ENCODE measurements at places on chromosomes 4 and X.

DNA sequence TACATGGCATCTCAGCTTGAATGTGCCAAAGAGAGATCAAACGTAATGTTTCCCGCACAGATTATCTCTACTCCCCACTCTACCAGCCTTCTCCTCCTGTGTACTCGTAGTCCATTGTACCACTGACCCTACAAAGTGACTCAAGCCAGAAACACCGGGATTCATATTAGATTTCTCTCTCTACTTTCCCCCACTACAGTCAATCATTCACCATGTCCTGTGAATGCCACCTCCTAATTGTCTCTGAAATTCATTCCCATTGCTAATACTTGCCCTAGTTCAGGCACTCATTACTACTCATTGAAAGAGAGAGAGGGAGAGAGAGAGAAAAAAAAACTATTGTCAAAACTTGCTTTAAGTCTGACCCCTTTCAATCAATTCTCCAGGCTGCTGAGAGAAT, 78.2 kb upstream of the LHFPL1 start:
- no peak for DNase-seq

DNA sequence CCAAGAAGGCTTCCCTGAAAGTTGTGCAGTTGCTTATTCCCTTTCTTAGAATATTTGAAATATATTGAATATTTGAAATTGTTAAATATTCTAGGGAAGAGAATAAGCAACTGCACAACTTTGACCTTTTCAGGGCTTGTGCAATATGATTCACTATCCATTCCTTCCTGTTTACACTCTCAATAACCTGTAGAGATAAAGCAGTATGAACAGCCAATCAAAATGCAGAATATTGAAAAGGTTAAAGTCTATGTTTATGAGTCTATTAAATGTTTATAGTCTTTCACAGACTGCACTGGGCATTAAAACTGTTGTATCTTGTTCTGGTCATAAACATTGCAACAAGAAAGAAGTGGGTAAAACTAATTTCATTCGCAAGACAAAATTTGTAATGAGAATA, 13.8 kb downstream of the POU3F4 start:
- no peak for DNase-seq

DNA sequence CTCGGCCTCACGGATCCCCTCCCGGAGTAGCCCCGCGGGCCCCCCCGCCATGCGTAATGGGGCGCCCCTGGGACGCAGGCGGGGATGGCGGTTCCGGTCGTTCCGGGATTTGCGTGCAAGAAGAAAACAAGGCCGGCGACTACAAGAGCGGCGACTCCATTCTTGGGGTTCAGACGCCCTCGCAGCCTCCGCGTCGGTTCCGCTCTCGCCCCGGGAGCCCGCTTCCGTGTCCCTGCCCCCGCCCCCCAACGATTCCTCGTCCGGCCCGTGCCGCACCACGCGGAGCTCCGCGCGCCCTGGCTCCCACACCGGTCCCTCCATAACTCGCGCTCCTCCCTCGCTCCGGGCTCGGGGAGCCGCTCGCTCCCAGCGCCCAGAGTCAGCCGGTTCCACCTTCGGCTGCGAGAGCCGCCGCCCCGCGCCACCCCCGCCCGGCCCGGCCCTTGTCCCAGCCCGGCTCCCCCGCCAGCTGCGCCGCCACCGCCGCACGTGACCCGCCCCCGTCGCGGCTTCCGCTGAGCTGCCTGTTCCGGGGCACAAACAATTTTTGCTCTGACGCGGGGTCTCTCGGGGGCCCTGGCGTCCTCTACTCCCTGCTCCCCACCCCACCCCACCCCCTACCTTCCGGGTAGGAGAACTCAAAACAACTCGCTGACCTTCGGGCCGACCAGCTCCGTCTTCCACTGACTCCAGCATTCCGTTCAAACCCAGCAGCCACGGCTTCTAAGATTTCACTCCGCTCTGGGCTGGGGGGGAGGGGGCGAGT, 78.8 kb upstream of the BCOR start:
- no peak for DNase-seq

DNA sequence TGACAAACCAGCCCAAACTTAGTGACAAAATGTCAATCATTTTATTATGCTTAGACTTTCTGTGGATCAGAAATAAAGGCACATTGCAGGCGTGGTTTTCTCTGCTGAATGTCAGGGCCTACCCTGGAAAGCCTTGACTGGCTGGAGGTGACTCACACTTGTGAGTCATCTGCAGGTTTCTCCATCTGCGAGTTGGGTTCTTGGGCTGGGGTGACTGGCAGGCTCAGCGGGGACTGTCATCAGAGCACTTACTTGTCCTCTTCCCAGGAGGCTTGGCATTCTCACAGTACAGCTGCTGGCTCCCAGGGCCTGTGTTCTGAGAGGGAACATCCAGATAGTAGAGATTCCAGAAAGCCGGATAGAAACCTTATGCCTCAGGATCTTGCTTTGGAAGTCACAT, 153.8 kb upstream of the AGA start:
- no peak for DNase-seq

DNA sequence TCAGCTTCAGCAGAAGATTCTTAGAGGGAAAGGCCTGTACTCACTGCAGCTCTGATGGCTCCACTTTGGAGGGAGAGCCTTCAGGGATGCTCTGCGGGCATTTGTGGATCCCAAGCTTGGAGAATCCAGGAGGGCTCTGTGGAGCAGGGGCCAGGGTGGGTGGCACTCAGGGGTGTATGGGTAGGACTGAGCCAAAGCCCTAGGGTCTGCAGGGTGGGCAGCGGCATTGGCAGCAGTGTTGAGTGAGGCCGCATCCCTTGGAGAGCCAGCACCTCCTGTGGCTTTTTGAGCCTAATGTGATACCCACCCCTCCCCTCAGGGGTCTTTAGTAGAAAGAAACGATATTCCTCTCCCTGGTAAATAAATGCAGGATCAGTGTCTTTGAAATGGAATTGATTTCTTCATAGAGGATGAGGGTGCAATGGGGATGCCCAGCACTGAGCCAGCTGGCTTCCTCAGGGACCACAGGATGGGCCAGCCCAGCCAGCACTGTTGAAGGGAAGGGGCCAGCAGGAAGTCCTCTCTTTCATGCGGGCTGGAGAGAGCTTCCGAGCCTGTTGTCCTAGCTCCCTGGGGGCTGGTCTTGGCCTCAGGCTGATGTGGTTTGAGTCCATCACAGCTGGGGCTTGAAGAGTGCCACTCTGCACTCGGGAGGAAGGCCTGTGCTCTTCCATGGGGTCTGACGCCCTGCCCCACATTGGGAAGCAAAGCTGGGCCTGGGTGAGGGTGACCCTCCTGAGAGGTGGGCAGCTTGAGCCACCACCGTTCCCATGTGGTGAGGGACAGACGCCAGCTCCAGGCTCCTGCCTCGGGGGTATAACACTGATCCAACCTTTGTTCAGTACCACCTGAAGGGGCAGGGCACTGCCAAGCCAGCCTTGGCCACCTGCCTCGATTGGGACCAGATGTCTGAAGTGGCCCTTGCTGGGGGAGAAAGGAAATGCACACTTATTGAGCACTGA, 49.5 kb downstream of the PSAPL1 start:
- no peak for DNase-seq

DNA sequence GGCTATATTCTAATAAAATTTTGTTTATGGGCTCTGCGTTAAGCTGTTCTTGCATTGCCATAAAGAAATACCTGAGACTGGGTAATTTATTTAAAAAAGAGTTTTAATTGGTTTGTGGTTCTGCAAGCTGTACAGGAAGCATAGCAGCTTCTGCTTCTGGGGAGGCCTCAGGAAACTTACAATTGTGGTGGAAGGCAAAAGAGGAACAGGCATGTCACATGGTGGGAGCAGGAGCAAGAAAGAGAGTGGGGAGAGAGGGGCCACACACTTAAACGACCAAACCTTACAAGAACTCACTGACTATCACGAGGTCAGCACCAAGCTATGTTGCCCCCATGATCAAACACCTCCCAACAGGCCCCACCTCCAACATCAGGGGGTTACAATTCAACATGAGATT, 74.0 kb downstream of the FHDC1 start:
- no peak for DNase-seq

GRCh38 chr4:38130884-38131283, 170.7 kb downstream of the PTTG2 start:
- DNase-seq: no peak

GRCh38 chr4:128177498-128177897, 110.1 kb downstream of the PGRMC2 start:
- no peak for DNase-seq

DNA sequence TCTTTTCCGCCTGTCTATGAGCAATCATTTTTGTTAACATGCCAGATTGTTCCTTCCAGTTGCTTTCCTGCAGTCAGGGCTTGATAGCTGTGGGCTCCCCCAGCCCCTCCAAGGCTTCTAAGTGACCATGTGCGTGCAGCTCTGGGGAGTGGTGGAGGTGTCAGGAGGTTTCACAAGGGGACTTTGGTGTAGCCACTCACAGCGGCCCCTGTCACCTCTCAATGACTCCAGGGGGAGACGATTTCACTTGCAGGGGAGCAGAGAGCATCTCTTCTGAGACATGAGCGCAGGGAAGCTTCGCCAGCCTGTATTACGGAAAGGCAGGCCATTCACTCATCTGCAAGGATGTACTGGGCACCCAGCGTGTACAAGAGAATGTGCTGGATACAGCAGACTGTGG, 3.1 kb upstream of the GPR78 start:
- no peak for DNase-seq

DNA sequence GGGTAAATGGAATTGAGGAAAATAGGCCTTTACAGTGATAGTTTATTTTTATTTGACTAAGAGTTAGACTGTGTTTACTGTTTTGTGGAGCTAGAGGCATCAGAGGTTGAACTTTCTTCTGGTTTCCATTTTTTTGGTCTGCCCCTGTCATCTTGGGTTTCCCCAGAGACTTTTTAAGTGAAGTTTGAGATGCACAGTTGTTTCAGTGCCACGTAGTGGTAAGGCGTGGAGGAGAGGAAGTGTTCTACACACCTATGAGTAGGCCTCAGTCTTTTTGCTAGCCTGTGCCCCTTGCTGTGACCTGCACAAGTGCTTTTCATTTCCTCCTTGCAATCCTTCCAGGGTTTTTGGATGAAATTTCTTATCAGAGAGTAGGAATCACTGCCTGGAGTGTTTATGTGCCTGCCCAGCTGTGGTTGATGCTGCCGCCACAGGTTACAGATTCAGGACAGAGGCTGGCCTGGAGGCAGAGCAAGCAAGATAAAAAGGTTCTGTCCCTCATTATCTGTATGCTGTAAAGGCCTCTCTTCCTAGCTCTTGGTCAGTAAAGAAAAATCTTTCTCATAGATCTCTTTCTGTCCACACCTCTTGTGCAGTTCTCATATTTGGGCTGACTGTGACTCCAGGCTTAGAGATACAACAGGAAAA, 12.5 kb upstream of the HSFX4 start:
- DNase-seq: no peak

DNA sequence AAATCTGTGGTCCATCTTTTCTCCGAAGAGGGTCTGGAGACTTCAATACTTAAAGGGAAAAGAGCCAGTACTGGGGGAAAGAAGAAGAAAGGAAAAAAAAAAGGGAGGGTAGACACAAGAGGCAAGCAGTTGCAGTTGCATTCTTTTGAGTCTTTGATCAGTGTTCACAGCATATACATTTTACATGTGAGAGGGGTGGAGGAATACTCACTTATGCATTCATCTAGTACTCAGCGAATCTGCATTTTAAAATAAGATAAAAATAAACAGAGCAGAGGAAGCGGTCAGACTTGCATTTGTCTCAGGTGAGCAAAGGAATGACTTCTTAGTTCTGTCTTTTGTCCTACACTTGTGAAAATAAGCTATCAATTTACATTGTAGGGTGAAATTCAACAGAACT, 275.6 kb downstream of the SLC7A11 start:
- DNase-seq: no peak

GRCh38 chr4:147576084-147576483, 41.1 kb upstream of the TMEM184C start:
- DNase-seq: no peak

DNA sequence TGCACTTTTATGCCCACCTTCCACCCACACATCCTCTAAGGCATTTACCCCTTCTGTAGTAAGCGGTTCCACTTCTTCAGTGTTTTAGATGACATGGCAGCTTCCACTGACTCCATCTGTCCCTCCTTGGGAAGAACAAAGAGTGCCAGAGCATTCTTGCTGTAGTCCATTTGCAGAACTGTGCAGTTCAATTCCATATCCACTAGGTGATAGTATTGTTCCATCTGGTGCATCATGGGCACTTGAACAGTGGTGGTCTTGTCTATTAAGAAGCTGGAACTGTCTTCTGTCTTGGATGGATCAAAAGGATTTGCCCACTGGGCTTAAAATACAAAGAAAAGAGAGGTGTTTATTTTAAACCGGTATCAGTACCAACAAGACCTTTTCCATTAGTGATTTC, 3.5 kb downstream of the SERPINA7 start:
- no peak for DNase-seq

DNA sequence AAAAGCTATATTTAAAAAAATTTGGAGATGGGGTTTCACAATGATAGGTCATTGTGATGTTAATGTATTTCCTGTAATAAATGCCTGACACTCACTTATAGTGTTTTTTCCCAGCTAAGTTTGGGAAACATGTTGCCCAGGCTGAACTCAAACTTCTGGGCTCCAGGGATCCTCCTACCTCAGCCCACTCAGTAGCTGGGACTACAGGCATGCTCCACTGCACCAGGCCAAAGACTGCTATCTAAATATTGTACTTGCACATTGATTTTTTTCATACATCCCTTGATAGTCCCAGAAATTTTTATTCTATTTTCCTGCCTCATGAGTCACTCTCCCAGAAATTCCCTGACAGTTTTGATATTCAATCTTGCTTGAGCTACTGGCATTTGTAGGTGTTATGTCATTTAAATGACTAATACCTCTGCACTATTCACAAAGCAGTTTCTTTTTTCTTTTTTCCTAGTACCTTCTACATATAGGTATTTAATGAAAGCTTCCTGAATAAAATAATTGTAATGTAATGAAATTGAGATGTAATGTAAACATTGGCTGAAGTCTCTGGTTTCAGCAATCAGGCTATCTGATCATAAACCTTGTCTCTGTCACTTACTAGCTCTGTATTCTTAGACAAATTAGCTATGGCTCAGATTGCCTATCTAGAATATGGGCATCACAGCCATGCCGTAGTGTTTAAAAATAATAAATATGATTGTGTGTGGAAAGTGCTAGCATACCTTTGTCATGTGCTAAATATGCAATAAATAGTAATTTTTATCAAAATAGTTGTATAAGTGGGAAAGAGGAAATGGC, 1973.0 kb upstream of the AGA start:
- no peak for DNase-seq

- DNase-seq: no peak
These were observed 65.8 kb downstream of the RASGEF1B start for GRCh38 chr4:81405900-81406401.
